Spleen (tissue), 13 donors: ENCODE measurements at places on chromosomes 6 and 20.

DNA sequence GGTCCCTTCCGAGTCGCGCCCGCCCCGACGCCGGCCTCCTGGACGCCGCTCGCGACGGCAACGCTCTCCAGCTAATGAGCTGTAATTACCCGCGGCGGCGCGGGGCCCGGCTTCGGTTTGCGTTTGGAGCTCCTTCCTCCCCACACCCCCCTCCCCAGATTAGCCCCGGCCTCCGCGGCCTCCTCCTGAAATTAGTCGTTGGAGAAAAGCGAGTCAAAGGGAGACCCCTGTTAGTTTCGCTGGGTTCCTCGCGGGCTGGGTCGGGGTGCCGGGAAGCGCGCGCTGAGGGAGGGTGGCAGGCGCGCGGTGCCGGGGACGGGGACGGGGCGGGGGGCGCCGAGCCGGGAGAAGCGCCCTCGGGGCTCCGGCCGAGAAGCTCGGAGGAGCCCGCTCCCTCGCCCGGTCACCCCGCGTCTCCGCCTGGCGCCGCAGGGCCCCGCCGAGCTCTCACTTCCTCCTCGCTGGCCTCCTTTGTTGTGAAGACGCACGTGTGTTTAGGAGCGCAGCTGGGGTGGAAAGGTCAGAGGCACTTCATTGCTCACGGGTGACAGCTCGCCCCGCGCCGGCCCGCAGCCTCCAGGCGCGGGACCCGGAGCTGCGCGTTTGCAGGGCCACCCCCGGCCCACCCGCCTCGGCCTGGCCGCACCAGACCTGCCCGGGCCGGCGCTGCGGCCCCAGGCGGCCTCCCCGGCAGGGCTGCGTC, 4.9 kb downstream of the FOXC1 start:
- no peak for DNase-seq

DNA sequence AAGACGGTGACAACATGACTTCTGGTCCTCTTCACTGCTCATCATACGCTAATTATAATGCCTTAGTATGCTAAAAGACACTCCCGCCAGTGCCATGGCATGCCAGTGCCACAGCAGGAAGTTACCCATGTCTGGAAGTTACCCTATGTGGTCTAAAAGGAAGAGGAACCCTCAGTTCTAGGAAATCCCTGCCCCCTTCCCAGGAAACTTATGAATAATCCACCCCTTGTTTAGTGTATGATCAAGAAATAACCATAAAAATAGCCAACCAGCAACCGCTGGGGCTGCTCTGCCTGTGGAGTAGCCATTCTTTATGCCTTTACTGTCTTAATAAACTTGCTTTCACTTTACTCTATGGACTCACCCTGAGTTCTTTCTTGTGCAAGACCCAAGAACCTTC, 15.8 kb upstream of the SERPINB9 start:
- no peak for DNase-seq

GRCh38 chr6:151497905-151498304, 4.1 kb downstream of the CCDC170 start:
- no peak for DNase-seq

DNA sequence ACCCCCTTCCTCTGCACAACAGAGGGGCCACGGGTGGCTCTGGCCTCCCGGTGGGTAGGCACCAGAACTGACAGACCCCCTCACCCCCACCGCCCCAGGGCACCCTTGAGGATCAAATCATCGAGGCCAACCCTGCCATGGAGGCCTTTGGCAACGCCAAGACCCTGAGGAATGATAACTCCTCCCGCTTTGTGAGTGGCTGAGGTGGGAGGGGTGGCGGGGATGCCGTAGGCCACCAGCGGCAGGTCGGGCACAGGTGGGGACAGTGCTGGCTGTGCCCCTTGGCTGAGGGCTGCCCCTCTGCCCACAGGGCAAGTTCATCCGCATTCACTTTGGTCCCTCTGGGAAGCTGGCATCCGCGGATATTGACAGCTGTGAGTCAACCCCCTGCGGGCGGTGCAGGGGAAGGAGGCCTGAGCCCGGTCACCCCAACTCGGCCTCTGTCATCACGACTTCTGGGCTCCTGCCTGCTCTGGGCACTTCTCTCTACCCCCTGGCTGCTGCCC, 29.1 kb downstream of the MYH7B start:
- no peak for DNase-seq

- no peak for DNase-seq
Observed at GRCh38 chr6:138227316-138227781, 9.1 kb upstream of the PBOV1 start.

DNA sequence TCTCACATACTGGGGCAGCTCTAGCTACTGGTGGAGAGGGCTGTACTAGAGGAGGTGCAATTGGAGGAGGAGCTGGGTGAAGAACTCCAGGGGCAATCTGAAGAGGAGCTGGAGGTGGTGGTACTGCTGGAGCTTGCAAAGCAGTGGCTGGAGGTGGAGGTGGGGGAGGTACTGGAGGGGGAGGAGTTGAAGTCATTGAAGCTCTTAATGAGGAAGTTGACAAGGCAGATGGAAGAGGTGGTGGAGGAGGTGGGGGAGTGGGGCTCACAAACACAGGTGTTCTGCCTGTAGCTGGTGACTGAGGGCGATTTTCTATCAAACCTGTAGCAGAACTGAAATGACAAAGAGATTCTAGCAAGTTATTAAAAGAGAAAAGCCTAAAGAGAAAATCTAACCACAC, 77.6 kb downstream of the WASF1 start:
- DNase-seq, result peak; percentile 73

- no peak for DNase-seq
Observed at GRCh38 chr6:75089921-75090320, 115.9 kb downstream of the COL12A1 start.

DNA sequence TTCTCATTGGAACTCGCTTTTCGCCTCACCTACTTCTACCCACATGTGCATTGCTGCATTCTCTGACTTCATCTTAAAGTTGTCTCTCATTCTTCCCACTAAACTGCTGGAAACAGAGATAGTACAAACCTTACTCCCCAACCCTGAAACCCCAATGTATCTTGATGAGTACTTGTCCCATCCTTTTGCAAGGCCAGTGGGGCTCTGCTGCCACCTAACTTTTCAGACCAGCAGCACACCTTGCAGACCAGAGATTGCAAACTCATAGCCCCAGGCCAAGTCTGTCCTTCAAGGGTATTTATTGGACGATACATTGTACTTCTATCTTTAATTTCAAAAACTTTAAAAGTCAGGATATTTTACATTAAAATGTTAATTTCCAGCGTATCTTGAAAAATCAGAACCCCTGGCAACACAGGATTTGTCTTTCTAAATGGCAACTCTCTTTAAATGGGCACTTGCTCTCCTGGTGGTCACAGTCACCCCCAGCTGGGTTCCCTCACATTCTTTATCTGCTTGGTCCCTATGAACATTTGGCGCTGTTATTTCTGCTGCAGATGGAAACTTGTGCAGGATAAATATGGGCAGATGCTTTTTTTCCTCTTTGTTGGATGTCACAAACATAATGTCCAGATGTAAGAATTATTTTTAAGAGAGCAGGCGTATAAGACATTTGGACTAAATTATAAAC, 83.9 kb downstream of the SOD2 start:
- no peak for DNase-seq
